T-helper 1 cell treated with Interleukin-12 subunit alpha and Interleukin-12 subunit beta and Interleukin-4 antibody, amounts not matched to agents 30 ng/mL and 1 ng/mL, for 36 hours (primary cell): ENCODE measurements at places on chromosomes 13 and 19. TPM values are rescaled to one million over a fixed set of nuclear protein-coding genes. Genes with fewer than 3 reads are reported as not detected.

Gene SULT2A1
- total RNA-seq, result not detected in 2 replicates

Gene CYP2A7
- not detected in 2 replicates for total RNA-seq

Gene GPR18
- total RNA-seq, result 10.6 and 11.4 TPM in 2 replicates

Gene PEG3
- not detected in 2 replicates for total RNA-seq

Gene RDH8
- total RNA-seq, result not detected in 2 replicates

Gene ZNF550
- 7.7 and 9.3 TPM in 2 replicates for total RNA-seq

Gene GRK1
- 0.05 TPM in 2 replicates for total RNA-seq
